Activated T-cell treated with anti-CD3 and anti-CD28 coated beads, Interleukin-2, amount 50 U/mL, for 48 hours (primary cell): ENCODE measurements at places on chromosomes 13 and 19.

DNA sequence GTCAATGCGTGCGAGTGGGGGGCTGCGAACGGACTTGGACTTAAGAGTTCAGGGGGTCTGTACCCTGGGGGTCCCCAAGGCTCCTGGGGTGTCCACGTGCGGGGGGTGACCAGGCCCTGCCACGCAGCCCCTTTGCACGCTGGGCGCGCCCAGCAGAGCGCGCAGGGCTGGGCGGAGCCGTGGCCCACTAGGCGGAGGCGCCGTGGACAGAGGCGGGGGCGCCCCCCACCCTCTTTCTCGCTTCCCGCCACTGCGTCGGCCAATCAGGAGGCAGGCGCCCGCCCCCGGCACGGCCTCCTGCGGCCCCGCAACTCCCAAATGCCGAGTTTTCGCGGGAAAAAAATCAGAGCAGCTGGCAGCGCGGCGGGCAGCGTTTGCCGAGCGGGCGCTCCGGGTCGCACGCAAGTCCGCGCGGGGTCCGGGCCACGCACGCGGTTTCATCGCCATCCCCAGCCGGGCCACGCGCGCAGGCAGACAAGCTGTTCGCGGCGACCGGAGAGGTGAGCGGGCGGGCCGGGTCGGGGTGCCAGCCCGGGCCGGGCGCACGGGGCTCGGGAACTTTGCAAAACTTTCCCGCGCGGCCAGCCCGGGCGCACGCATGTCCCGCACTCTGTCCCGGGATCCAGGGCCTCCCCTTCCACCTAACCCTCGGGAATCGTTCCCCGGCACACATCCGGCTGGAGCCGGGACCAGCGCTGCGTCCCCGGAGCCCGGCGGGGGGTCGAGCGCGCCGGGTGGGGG, at the start of gene UHRF1:
TSS of gene UHRF1 (plus strand) at position 346 of the 741 bp plus-strand sequence. CDS start 1,385 bp downstream, outside the sequence.
- peak; percentile 91 for DNase-seq

GRCh38 chr13:51924756-51925544, 63.2 kb downstream of the CCDC70 start:
- DNase-seq: no peak

GRCh38 chr19:44582581-44583265, 30.6 kb upstream of the IGSF23 start:
- DNase-seq: peak; percentile 44

GRCh38 chr13:97280478-97280877, 58.3 kb downstream of the MBNL2 start:
- no peak for DNase-seq
